ENCODE measurements at places on chromosomes 12 and 14.
A peak's percentile ranks its signal among the peaks of the same experiment; 100 is the strongest.

GRCh38 chr14:69183735-69184134, 7.6 kb upstream of the EXD2 start:
- no peak for DNase-seq

DNA sequence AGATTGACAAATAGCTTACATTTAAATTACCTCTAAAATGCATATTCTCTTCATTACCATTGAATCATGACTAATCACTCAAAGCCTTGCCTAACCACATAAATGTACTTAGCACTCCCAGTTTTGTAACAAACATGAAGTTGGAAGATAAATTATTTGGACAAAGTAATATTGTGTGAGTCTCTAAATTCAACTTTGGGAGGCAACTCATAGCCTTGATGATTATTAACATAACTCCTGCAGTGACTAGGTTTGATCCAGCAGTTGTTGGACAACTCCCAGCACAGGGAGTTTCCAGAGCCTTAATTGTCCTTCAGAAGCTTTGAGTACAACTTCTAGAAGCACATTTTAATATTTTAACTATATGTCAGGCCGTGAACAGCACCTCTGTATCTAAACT, 153.4 kb upstream of the PDZRN4 start:
- DNase-seq: no peak

- peak; percentile 91 for DNase-seq
These were observed 44.2 kb downstream of the KCTD10 start for GRCh38 chr12:109432842-109433304.

DNA sequence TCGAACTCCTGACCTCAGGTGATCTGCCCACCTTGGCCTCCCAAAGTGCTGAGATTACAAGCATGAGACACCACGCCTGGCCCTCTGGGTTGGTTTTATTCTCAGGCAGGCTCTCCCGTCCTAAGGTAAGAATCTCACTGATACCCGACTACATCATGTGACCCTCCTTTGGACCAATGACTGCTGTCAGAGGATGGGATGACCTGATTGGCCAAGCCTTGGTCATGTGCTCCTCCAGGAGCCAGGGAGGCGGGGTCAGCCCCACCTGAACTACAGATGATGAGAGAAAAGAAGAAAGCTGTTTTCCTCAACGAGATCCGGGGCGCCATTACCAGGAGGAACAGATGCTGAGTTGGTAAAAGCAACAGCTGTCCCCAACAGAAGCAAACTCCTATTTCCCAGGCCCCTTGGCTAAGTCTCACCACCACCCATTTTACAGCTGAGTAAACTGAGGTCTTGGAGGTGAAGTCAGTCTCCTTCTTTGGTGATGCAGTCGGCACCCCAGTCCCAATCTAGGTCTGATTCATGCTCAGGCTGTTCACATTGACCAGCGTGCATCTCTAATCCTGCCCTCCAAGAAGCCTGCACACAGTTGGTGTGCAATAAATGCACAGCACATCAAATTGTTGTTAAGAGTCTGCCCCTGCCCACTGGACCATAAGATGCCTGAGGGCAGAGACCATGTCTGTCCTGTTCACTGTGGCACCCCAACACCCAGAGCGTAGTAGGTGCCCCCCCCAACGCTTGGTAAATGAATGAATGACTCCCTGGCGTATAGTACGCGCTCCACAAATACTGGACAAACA, 118.8 kb downstream of the SCARB1 start:
- no peak for DNase-seq

- no peak for DNase-seq
These were observed 85.6 kb downstream of the CMKLR1 start for GRCh38 chr12:108253540-108253939.

GRCh38 chr14:71261206-71261605, 353.9 kb downstream of the PCNX1 start:
- DNase-seq: no peak

DNA sequence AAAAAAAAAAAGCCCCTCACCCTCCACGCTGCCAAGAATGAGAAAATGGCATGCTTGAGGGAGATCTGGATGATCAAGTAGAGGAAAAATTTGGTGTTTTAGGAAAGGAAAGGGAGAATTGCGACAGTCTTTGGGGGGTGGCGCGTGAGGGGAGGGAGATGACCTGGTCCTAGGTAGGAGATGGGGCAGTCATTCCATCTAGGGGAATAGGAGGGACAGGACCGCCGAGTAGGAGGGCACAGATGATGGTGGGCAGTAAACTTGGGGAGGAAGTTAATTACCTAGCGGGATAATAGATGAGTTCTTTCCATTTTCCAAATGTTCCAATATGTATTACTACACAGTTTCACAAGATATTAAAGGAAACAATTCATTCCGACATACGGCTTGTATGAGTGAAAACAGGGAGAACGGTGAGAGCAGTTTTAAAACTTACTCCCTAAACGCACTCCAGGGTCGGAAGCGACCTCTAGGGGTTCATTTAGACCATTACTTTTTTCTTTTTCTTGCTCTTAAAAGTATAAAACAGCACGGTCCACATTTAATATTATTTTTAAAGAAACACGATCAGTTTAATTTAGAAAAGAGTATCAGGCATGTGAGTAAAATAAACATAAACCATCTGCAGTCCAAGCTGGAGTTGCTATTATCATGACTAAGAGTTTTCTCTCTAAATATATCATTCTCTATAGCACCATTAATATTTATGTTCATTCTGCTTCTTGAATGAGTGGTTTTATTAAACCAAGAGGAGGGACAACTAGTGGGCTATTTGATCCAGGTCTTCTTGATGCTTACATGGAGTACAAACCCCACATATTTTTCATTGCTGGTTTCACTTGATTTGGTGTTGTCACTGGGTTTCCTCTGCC, 3.0 kb upstream of the FNTB start:
- no peak for DNase-seq

DNA sequence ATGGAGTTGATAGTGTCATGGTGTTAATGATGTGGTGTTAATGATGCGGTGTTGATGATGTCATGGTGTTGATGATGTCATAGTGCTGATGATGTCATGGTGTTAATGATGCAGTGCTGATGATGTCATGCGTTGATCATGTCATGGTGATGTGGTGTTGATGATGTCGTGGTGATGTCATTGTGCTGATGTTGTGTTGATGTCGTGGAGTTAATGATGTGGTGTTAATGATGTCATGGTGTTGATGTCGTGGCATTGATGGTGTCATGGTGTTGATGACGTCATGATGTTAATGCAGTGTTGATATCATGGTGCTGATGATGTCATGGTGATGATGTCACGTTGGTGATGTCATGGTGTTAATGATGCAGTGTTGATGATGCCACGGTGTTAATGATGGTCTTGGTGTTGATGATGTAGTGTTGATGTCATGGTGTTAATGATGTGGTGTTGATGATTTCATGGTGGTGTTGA, 49.1 kb upstream of the RIMBP2 start:
- DNase-seq: no peak

DNA sequence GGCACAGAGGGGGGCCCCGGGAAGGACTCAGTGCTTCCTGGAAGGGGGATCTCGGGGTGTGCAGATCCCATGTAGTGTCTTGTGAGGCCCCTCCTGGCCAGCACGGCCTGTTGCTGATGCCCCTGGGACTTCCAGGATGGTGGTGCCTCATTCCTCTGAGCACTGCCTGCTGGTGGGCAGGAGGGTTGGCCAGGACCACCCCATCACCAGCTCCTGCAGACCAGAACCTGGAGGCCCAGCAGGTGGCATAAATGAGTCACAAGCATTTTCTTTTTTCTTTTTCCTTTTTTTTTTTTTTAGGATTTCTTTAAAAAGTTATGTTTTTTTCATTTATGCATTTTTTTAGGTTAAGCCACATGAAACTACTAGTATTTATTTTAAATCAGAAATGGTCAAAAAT, 8.0 kb downstream of the MMP17 start:
- DNase-seq: no peak

- no peak for DNase-seq
These were observed 420.4 kb downstream of the PCNX1 start for GRCh38 chr14:71327691-71328090.

DNA sequence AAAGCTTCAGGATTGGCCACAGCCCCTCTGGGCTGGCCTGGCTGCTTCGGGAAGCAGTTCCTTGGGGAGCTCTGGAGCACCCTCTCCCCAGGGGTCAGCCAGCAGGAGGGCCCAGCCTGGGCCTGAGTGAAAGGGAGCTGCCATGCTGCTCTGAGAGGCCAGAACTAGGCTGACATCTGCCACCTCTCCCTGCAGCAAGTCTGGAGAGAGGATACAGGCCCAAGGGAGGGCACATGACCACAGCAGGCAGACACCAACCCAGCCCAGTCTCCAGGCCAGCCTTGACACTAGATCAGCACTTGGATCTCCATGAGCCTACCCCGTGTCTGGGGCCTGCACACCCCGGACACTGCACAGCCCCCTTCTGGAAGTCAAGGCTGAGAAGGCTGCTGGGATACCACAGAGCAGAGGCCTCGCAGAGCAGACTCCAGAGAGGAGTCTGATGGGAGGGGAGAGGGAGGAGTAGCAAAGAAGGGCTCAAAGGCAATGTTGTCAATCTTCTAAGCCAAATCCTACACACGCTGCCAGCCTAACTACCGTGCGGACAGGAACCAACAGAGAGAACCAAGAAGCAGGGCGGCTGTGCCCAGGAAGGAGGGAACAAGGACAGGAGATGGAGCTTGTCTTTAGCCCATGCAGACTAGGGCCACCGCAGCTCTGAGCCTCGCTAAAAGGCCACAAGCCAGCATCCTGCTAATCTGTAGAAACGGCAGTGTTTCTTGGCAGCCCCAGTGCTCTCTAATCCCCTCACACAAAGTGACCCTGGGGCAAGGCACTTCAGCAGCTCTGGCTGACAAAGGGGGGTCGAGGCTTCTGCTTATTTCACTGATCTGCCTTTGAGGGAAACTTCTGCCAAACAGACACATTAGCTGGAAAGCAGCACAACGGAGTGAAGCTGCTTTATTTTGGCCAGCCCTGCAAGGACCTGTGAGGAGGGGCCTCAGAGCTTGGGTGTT, 12.9 kb downstream of the COL2A1 start:
- peak; percentile 50 for DNase-seq
